Activated T-helper 1 cell treated with anti-CD3 and anti-CD28 coated beads, Interleukin-12 subunit alpha, Interleukin-12 subunit beta, Interleukin-2, Interleukin-4 antibody, amounts not matched to agents 30 ng/mL and 10 ng/mL and 1 ng/mL, durations not matched to agents 14 hours and 24 hours and 36 hours (primary cell): ENCODE measurements at places on chromosomes 11 and 22.
A peak's percentile ranks its signal among the peaks of the same experiment; 100 is the strongest.

- DNase-seq = no peak
Measured at GRCh38 chr11:31664129-31664528, 147.0 kb downstream of the PAX6 start.

DNA sequence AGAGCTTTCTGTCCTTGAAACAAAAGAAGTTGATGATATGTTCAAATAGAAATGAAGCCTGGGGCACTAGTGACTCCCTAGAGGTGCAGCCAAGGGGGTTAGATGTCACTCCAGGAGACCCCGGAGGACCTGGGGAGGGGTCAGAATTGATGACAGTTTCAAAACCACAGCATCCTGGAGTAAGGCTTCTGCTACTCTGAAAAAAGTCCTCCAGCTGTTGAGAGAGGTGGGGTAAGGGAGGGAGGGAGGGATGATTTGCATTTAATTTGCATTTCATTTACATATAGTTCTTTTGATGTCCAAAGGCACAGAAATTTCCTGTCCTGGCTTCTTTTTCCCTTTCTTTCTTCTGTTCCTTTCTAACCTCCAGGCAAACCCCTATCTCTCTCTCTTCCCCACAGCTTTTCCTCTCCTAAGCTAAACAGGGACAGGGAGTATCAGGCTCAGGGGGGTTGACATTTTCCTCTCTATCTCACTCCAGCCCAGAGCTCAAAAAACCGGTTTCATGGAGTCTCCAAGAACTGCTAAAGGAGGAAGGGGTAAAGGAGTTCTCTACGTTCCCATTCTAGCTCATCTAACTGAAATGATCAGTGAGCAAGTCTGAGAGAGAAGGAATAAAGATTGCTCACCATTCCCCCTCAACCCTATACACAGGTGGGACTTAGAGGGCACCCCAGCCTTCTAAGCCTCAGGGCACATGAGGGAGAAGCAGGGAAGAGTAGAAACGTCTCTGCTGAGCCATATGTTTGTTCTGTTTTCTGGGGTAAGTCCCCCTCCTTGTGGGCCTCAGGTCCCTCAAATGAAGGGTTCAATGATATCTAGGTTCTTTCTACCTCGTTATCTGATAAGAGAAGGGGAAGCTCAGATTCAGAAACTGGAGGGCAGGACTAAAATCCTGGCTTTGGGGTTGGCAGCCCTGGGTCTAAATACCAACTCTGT lies 3.5 kb upstream of the POU2F3 start:
- DNase-seq = no peak

- DNase-seq = no peak
Measured at GRCh38 chr11:19670030-19670791, 42.4 kb upstream of the NAV2 start.

- DNase-seq = no peak
Measured at GRCh38 chr11:103618528-103618927, 417.9 kb upstream of the DDI1 start.

GRCh38 chr11:74644081-74644480 lies 51.7 kb downstream of the POLD3 start:
- DNase-seq = no peak

- DNase-seq = no peak
Measured at GRCh38 chr11:35412285-35412684, 7.1 kb downstream of the SLC1A2 start.

DNA sequence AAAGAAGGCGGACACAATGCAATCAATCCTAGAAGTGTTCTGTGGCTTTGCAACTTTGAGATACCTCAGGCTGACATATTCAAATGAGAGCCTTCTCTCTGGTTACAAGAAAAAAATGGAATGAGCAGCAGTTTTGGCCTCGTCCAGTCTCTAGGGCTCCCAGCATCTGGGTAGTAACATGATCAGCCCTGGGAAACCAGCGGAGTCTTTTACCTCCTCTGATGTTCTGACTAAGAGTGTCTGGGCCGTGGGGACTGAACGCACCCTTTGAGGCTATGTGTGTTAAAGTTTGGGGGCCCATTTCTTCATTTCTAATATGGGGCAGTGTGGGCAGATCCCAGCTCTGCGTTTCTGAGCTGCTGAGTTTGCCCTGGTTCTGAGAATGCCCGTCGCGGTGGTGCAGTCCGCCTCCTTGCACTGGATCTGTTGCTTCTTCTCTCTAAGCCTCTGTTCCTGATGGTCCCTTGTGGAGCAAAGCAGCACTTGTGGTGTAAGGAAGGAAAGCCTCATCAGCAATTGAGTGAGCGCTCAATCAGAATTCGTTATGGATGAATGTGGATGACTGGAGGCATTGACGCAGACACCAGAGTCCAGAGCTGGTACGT lies 8.1 kb downstream of the PARVB start:
- no peak for DNase-seq

- DNase-seq = no peak
Measured at GRCh38 chr22:19810381-19811201, 44.1 kb downstream of the GNB1L start.

DNA sequence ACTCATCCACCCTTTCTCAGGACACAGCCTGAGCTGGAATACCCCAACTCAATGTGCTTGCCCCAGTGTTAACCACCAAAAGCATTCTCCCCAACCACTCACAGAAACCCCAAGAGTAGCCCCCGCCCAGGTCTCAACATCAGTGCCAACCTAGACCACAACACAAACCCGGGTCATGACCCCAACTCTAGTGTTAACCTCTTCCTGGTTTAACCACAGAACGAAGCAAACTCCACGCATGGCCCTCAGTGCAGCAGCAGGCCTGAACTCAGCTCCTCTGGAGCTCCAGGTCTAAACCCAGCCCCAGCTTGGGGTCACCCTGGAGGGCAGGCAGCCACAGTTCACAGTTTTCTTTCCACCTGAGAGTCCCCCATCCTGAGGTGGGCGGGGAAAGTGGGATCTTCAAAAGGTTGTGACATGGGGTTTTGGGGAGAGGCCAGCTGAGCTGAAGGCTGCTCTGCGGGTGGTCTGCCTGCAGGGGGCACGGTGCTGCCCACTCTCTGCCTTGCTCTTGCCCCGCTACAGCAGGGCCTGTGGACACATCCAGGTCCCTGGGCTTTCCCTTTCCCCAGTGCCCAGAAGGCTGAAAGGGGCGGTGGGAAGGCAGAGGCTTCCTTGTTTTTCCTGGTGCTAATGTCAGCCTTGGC lies 37.9 kb downstream of the NECTIN1 start:
- peak; percentile 30 for DNase-seq

GRCh38 chr22:32576553-32577253 lies 102.1 kb downstream of the FBXO7 start:
- DNase-seq = no peak

- no peak for DNase-seq
Measured at GRCh38 chr11:24132471-24132870, 364.4 kb upstream of the LUZP2 start.

- DNase-seq = no peak
Measured at GRCh38 chr11:11620173-11620920, 1.5 kb downstream of the GALNT18 start.

DNA sequence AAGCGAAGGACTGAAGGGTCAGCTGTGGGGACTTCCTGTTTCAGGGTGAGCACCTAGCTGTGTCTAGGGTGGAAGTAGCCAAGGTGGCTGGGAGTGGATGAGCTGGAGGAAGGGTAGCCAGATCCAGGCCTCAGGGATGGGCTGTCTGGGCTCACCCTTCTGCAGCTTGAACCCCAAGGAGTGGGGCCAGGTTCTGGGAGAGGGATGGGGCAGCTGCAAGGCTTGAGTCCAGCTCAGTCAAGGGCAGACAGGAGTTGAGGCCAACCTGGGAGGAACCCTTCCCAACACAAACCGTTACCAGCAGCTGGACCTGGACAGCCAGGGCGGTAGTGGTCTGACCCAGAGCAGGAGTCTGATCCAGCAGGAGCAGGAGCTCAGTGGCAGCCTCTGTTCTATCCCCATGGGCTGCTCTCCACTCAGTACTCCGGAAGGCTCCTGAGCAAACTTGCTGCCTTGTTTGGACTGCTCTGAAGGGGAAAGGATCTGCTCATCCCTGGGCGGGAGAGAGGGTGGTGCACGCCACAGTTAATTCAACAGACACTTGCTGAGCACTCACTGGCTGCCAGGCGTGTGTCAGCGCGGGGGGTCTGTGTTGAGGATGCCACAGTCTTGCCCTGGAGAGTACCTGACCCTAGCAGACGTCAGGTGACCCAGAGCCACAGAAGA lies 53.8 kb upstream of the THY1 start:
- DNase-seq = no peak

GRCh38 chr11:121067453-121067852 lies 33.6 kb upstream of the TECTA start:
- DNase-seq = no peak

- DNase-seq = no peak
Measured at GRCh38 chr22:40535642-40536041, 100.9 kb downstream of the MRTFA start.

GRCh38 chr11:2092956-2093412 lies 46.2 kb downstream of the IGF2 start:
- DNase-seq = no peak

DNA sequence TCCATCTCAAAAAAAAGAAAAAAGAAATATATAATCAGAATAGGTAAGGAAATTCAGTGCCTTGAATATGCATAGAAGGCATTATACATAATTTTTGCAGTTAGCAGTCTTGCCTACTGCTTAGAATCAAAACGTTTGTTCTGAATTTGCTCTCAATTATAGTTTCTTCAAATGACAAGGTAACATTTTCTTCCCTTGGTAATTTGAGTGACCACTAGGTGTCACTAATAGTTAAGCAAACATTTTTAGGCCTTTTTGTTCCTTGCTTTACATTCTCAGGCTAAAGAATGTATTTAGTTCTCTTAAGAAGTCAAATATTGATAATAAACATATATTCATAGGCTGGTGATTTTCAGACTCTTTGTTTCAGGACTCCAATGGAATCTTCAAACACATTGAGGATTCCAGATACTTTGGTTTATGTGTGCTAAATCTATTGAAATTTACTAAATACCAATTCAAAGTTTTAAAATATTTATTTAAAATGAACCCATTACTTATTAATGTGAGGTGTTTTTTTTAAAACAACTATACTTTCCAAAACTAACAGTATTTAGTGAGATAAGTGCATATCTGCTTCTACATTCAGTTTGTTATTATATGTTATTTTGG lies 55.0 kb upstream of the DEPDC7 start:
- DNase-seq = no peak

DNA sequence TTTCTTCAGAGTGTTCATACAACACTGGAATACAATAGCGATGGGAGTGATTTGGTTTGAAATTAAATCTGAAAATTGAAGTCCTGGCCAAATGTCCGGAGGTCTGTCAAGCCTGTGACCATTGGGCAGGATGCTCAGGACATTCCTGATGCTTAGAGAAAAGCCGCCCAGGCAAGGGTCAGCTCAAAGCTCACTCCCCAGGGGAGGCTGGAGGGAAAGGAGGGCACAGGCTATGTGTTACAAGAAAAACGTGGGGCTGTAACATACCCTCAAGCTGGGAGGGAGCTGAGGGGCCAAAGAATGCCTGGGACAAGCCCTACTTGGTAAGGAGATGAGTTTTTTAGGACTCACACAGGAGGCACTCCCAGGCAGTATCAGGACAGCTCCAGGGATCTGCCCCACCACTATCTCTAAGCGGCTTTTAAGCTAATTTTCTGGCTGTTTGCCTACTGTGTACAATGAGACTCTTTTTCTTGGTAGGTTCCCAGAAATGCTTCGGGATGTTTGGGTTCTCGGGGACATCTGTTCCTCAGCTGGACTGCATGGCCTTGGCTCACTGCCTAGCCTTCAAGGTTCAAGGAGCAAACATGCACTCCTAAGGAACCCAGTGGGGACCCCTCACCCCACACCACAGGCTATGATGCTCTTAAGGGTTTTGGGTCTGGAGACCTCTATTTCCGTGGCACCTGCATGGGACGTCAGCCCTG lies 500.1 kb downstream of the BRD1 start:
- no peak for DNase-seq

GRCh38 chr11:65553301-65554001 lies 4.7 kb downstream of the LTBP3 start:
- DNase-seq = peak; percentile 77

- no peak for DNase-seq
Measured at GRCh38 chr22:37752189-37753087, 55.3 kb upstream of the GCAT start.

DNA sequence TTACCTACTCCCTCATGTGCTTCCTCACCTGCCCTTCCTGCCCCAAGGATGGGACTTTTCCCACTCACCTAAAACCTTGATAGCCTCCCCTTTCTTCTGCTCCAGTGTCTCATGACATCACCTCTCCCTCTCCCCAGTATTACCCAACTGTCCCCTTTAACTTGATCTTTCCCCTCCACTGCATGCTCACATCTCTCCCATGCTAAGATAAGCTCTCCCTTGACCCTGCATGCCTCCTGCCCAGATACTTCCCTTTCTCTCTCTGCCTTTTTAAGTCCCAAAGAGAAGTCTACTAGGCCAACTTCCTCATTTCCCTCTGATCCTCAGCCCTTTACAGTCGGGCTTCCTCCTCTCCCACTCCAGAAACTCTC lies 14.8 kb downstream of the CD3E start:
- DNase-seq = no peak

DNA sequence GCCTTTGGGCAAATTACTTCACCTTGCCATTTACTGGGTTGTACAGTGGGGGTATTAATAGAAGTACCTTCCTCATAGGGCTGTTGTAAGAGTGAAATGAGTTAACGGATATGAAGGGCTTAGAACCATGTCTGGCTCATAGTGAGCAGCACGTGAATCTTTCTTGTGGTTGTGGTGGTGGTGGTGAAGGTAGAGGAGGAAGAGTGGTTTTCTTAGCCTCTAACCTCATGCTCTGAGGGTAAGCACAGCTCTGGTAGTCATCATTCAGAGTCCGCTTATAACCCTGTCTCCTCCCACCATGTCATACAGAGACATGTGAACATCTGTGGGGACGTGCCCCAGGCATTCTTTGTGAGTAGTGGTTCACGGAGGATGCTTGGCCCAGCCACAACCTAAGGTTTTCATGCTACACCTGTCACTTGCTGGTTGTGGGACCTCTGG lies 43.6 kb downstream of the TEAD1 start:
- peak; percentile 55 for DNase-seq

DNA sequence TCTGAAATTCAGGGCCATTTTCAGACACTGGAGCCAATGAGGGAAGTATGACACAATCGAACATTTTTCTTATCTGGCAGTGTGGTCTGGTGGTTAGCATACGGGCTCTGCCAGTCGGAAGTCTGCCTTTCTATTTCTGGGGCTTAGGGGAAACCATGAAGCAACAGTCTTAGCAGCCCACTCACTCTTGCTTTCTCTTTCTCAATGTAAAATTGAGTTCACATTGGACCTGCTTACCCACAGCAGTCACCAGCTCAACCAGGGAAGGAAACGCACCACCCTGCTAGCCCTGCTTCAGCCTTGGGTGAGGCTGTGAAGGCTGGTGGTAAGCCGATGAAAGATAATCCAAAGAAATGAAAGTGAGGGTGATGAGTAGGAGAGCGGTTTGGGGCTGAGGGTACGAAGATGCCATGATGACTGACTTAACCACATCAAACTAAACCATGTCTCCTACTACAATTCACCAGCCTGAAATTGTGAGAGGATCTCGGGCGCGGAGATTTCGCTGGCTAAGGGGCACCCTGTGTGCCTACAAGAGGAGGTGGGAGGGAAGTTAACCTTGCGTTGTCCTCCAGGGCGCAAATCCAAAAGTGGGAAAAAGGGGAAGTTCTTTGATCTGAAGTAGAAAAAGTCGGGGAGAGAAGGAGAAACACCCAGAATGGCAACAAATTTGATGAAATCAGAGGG lies 2.0 kb upstream of the LMO2 start:
- DNase-seq = peak; percentile 38
